ENCODE measurements at places on chromosomes 16 and 17.

DNA sequence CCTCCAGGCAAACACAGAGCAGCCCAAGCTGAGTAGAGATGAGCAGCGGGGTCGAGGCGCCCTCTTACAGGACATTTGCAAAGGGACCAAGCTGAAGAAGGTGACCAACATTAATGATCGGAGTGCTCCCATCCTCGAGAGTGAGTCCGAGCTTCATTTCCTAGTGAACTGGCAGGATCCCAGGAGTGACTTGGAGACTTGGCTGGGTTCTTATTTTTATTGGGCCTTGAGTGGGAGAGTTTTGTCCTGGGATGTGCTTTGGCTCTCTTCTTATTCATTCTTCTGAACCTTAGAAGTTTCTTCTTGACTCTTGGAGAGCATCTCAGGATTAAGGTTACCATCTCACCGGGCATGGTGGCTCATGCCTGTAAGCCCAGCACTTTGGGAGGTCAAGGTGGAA is 27.2 kb upstream of the CDC6 start:
- DNase-seq: no peak

DNA sequence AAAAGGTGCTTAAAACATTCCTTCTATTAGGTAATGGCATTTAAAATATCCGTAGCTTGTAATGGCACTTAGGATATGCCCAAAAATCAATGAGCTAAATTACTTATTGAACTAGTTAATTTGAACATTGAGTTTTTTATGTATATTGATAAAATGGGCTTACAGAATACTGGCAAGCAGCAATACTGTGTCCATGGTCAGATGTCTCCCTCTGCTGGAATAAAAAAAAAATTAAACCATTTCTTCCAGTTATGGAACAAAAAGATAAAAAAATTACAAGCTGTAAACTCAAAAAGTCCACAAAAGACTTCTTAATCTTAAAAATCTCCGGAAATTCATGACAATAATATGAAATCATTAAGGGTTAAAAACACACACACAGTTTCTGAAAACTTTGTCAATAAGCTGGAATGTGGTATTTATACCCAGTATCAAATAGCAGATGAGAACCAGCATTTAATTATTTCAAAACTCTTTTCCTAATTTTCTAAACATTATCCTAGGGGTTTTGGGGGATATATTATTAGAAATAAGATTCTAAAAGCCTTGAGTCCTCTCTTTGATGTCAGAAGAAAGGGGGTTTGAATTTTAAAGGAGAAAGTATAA is 21.5 kb upstream of the PSMD7 start:
- no peak for DNase-seq

DNA sequence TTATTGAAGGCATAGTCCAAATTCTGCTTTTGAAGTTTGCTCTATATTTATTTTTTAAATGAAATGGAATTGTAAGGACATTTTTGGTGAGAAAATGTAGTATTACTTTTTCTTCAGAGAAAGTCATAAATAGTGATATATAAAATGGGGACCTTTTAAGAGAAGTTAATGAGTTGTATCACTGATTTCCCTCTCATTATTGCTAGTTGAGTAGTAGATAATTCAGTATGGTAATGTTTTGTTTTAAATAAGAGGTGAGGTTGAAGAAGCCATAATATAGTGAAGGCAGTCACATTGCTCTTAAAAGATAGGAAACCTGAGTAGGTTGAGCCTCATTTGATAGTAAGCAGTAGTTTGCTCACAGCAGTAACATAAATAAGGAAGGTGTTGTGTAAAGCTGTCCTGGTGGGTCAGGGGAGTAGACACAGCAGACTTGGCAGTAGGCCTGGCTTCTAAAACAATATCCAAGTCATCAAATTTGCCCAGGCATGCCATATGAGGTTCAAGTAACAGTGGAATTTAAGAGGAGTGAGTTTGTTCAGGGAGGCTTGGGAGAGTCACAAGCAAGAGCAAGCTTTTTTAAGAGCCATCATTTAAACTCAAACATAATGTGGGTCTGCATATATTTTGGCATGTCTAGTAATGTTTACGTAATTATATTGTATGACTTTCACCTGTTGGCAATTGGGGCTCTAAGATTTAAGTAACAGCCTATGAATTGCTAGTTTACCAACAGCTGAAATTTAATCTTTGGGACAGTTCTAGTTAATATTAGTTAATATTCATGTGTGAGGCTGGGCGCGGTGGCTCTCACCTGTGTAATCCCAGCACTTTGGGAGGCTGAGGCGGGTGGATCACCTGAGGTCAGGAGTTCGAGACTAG is 6.5 kb downstream of the NFATC3 start:
- peak; percentile 57 for DNase-seq

DNA sequence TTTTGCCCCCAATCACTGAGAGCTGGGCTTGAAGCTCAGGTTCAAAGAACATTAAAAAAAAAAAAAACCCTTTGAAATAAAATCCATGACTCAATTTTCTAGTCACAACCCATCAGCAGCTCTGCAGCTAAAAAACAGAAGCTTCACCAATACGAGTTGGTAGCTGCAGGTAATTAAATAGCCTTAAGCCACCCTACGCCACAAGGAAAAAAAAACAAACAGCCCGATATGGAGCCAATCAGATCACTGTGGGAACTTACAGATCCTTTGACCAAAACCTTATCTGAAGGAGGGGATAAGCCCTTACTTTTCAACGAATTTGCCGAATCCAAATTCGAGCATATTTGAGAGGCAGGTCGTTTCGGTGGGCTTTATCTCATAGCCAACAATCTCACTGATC is 69.3 kb downstream of the DNAH3 start:
- DNase-seq: no peak
